Activated naive CD8-positive, alpha-beta T cell treated with anti-CD3 and anti-CD28 coated beads for 36 hours (primary cell): ENCODE measurements at places on chromosomes 1 and 21. TPM values are rescaled to one million over a fixed set of nuclear protein-coding genes. Genes with fewer than 3 reads are reported as not detected.

DNA sequence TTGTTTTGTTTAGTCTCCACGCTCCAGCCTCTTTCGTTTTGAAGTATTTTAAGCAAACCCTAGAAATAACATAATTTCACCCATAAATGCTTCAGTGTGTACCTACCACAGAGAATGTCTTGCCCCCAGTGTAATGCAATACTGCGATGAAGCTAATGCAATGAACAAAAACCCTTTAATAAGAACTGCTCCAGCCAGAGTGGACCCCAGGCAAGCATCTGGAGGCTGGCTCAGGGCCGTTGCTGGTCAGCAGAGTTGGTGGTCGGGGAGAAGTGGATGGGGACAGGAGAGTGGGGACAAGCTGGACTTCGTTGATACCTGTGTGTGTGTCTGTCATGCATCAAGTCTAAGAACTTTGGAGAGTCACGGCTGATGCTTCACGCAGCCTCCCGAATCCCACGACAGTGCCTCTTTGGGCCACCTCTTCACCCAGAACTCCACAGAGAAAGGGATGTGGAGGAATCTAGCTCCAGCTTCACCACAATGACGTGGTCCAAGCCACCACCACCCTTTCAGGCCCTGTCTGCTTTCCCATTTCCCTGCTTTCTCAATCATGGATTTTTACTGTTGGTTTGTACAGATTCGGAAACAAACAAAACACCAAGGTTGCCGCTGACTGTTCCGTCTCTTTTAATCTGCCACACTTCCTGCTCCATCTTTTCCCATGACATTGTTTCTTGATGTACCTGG is 108.6 kb upstream of the ERRFI1 start:
- DNase-seq = no peak

Gene TFF3
- not detected for total RNA-seq

Gene C1QA
- not detected for total RNA-seq

Gene MCOLN2
- total RNA-seq = 20.4 TPM

Gene ATP6V1G3
- not detected for total RNA-seq

Gene VHLL
- not detected for total RNA-seq

- DNase-seq = no peak
These were observed 47.0 kb downstream of the IGSF21 start for GRCh38 chr1:18154430-18155194.

- DNase-seq = no peak
These were observed 21.6 kb upstream of the RCOR3 start for GRCh38 chr1:211237579-211237978.

DNA sequence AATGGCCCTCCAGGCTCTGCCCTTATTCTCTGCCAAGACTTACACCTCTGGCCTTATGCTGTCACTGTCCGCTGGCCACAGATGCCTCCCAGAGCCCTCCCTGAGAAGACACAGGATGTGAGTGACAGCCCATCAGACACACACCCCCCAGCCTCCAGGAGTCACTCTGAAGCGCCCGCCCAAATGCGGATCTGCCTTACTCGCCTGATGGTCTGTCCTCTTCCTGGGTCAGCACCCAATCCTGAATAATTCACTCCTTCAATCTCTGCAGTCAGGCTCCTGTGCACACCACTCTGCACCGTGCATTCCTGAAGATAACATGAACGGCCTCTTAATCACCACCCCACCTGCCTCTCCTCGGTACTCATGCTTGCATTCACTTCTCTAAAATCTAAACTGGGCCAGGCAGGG is 14.7 kb downstream of the CLSTN1 start:
- DNase-seq = no peak

DNA sequence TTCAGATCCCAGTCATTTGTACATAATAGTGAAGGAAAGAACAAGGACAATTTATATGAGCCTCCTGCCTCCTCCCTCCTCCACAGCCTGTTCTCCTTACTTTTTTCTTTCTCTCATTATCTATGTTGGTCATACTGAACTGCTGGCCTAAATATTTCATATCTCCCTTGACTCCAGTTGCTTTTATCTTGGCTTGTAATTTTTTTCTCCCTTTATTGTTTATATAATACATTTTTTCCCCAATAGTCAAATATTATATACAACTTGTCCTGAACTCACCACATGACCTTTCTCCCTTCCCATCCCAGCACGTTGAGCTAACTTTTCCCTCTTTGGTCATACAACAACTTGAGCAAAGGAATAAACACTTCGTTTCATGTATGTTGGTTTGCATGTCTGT is 752.1 kb downstream of the LTN1 start:
- no peak for DNase-seq

Gene LENEP
- 0.66 TPM for total RNA-seq

Gene AGT
- not detected for total RNA-seq

Gene LCE6A
- total RNA-seq = not detected

Gene ARMH1
- 144 TPM for total RNA-seq

Gene SLAMF9
- total RNA-seq = not detected

Gene SELP
- 0.42 TPM for total RNA-seq

Gene CFHR4
- not detected for total RNA-seq

Gene ZSCAN20
- total RNA-seq = 3.0 TPM

Gene POU3F1
- 0.10 TPM for total RNA-seq

- DNase-seq = no peak
These were observed 32.6 kb downstream of the UBE4B start for GRCh38 chr1:10065344-10065685.
